ENCODE measurements at places on chromosomes 16 and 17.

- DNase-seq: no peak
Measured at GRCh38 chr16:66263168-66263972, 103.1 kb upstream of the CDH5 start.

- no peak for DNase-seq
Measured at GRCh38 chr17:16917671-16918394, 54.1 kb downstream of the TNFRSF13B start.

- no peak for DNase-seq
Measured at GRCh38 chr16:48210747-48211146, 33.4 kb upstream of the LONP2 start.

- DNase-seq: no peak
Measured at GRCh38 chr17:42522263-42522790, 13.7 kb upstream of the NAGLU start.

- DNase-seq: no peak
Measured at GRCh38 chr17:73430848-73431247, 119.0 kb upstream of the CDC42EP4 start.

DNA sequence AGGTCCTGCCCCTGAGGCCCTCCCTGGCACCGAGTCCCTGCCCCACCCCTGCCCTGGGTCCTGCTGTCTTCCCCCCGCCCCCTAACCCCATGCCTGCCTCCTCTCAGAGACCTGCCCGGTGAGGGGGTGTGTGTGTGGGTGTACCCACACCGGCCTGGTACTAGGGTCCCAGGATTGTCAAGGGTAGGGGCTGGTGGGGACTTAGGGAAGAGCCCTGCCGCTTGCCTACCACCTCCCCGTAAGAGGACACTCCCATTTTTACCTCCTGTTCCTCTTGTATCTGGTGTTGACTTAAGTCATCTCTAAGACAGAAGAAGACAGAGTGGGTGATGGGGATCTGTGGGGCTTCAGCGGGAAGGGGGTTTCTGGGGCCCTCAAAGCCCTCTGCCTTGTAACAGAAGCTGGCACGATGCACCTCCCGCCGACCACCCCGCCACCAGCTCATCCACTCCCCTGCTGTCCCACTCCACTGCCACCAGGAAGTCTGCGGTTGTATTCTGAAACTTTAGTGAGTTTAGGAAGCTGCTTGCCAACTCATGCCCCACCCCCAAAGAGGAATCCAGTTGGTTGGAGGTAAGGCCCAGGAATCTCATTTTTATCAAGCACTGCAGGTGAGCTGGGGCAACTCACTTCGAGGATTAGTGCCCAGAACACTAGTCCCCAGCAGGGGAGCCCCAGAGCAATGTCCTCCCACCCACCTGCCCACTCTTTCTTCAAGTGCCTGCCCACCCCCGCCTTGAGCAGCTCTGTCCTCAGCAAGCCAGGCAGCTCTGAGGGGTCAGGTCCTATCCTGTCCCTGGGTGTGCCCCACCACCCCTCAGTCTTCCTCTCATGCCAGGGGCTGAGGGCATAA, 5.6 kb downstream of the SPATA32 start:
- no peak for DNase-seq

DNA sequence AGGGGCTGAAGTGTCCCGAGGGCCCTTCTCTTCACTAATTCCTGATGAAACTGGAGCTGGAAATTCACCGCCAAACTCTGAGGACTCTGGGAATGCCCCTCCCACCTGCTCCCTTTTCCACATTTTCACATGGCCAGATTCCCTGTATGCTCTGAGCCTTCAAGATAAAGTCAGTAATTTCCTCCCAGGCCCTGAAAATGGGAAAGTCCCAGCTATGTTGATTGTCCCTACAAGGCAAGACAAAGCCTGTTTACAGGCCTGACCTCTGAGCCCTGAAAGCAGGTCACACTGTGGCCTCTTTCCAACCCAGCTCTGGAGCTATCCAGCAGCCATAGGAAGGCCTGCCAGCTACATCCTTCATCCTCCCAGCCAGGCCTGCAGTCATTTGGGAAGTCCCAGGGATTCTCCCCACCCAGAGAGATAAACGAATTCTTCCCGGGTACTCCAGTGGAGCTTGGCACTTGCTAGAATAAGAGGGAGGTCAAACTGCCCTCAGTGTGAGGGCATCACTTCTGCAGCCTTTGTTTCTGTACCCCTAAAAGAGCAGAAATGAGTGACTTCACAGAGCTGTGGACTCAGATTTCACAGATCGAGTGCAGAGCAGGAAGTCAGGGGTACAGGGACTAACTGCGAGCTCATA, 19.6 kb upstream of the CCL2 start:
- DNase-seq: no peak

GRCh38 chr16:73617738-73618137, 569.8 kb upstream of the ZFHX3 start:
- no peak for DNase-seq

GRCh38 chr16:17544304-17544703, 73.5 kb upstream of the XYLT1 start:
- DNase-seq: no peak

DNA sequence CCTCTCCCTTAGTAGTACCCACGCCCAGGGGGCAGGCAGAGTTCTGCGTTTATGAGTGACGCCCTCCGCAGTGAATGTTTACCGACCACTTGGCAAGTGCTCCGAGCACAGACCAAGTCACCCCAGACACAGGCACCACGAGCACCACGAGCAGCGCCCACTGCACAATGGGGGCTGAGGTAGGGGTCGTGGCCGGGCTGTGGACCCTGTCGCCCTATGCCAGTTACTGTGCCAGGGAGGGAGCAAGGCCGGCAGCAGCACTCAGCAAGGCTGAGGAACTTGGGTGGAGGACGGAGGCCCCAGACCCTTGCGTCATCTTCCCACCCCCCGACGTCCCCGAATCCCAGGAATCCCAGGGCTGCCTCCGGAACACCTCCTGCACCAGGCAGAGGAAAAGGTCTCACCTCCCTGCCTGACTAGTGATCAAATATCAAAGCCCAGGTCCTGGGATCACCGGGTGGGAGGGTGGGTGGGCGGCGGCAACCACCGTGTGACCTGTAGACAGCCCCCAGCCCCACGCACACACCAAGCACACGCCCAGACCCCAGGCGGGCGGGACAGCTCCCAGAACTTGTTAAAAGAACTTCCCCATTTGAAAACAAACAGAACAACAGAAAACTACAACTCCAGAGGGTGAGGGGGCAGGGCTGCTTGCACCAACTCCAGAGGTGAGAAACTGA, 5.4 kb downstream of the VASN start:
- no peak for DNase-seq

GRCh38 chr17:27907976-27908558, 14.9 kb upstream of the LYRM9 start:
- no peak for DNase-seq

DNA sequence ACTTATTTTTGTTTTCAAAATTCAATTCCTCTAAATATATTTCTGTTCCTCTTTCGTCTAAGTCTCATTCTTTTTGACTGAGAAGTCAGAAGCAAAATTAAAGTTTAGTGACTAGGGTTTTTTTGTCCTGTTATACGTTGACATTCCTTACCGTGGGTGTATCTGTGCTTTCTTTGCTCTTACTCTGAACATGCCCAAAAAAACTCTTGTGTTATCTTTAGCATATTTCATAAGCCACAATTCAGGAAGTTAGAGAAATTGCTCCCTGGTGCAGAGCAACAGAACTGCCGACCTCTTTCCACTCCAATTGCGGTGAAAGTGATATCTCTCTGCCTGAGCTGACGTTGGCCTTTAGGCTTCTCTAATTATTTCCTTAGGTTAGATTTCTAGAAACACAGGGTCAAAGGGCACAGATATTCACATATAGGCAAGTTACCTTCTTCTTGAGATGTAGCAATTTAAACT, 65.7 kb downstream of the CENPV start:
- peak; percentile 56 for DNase-seq

DNA sequence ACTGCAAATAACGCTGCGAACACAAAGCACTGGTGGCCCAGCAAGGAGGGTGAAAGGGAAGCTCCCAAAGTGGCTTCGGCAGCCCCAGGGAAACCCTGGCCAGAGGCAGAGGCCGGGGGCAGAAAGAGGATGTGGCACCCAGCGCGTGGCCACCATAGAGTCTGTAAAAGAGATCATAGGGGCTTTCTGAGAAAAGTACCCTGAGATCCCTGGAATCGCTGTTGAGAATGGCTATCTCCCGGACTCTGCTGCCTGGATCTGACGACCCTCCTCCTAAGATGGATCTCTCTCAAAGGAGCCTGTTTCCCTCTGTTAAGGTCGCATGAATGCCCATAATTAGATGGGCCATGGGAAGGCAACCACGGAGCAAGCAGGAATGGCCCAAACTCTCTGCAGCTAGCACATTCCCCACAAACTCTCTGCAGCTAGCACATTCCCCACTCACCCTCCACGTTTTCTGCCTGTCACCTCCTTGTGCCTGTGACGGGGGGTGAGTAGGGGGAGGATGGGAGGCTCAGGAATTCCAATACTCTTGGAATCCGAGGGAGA, 364.4 kb downstream of the XYLT1 start:
- no peak for DNase-seq

GRCh38 chr16:54204756-54205155, 81.8 kb downstream of the IRX3 start:
- DNase-seq: no peak

DNA sequence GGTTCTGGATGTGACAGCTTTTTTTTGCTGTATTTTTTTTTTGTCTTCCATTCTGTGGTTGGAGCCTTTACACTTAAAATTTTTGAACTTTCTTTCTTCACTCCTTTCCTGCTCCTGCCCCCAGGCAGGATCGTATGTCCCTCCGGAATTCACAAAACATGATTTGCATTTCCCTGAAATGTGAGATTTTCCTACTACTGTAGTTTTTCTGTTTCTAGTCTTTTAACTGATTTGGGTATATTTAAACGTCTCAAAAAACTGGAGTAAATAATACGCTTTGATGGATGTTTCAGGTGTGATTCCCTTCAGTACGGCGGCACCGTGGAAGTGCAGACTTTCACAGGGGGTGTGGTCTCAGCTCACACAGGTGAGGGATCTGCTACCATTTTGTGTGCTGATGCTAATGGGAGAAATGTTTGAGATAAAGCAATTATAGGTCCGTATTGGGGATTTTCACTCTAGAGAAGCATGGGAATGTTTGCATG, 686 bp downstream of the SRCAP start:
- no peak for DNase-seq

- DNase-seq: no peak
Measured at GRCh38 chr16:75364286-75364791, 69.0 kb downstream of the CFDP1 start.

- DNase-seq: no peak
Measured at GRCh38 chr17:50364715-50365114, 8.3 kb downstream of the MRPL27 start.

DNA sequence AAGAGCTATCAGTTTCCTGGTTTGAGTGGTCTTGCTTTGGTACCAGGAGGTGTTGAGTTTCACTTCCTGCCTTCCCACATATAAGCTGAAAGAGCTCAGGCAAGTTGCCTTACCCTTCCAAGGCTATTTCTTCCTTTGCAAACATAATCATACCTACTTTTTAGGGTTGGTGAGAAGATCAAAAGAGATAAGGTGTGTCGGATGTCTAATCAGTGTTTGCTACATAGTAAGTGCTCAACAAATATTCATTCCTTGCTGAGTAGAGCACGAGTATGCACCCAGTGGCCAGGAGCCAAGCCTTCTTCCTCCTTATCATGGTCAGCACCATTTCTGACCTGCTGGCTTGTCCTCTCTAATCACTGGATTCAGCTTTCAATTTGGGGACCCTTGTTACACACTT, 12.7 kb upstream of the TMEM98 start:
- no peak for DNase-seq

- peak; percentile 92 for DNase-seq
Measured at GRCh38 chr16:75074920-75075687, 41.5 kb downstream of the LDHD start.

DNA sequence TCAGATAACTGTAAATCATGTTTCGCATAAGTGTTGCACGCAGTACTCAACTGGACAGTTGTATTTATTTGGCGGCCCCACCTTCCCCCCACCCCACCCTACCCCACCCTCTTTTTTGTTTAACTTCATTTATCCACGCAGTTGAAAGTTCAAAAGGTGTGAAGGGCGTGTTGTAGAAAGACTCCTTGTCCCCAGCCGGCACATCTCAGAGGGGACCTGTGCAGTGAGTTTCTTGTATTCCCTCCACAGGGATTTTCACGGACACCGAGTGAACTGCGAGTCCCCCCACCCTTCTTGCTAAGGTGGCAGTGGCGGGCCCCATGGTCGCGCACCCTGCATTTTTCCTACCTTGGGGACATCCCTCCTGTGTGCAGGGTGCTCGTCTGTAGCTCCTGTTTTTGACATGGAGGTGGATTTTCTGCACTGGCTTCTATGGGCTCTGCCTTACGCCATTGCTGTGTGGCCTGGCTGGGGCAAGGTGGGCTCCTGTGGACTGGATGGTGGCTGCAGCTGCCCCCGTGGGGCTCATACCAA, 36.2 kb downstream of the ADCY7 start:
- no peak for DNase-seq

GRCh38 chr17:2357931-2358434, 20.7 kb downstream of the SGSM2 start:
- no peak for DNase-seq

GRCh38 chr17:33291248-33292200, 1.6 kb downstream of the ASIC2 start:
- DNase-seq: no peak

DNA sequence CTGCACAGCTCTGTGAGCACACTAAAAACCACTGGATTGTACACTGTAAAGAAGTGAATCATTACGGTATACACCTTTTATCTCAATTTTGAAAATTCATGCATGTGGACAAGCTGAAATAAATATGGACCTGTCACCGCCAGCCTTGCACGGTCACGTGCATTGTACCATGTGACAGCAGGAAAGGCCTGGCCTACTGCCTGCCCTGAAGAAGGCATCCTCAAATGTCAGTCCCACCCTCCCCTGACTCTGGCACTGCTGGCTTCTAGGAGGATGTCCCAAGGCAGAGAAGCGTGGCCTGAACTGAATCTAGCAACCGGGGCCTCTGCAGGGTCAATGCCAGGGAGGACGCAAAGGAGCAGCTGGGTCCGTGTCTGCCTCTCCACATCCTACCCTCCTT, 34.6 kb downstream of the SLC38A8 start:
- no peak for DNase-seq

DNA sequence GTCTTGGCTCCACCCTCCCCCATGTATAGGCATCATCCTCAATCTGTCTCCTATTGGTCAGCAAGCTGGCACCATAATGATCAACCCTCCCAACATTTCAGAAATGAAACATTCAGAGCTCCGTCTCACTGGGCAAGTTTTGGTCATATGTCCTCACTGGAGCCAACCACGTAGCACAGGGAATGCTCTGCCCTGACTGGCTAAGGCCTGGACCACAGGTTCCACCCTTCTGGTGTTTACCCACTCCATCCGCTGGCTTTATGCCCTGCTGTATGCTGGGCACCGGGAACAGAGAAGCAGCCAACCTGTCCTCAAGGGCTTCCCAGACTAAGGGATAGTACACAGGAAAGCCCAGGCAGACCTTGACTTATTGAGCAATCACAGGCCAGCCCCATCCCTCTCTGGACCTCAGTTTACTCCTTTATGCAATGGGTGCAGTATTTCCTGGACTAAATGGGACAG, 20.5 kb downstream of the MYO15A start:
- DNase-seq: no peak

GRCh38 chr17:77748436-77748835, 210.1 kb upstream of the TNRC6C start:
- DNase-seq: no peak
